ENCODE measurements at places on chromosomes 4 and X.

GRCh38 chr4:124152132-124152531 is 560.4 kb downstream of the ANKRD50 start:
- no peak for DNase-seq

GRCh38 chr4:127632420-127633403 is at the start of gene INTU:
Gene INTU, plus strand, starts transcription at chr4:127632957. Its CDS starts 78 bp downstream, at chr4:127633035.
- DNase-seq: peak; percentile 94

DNA sequence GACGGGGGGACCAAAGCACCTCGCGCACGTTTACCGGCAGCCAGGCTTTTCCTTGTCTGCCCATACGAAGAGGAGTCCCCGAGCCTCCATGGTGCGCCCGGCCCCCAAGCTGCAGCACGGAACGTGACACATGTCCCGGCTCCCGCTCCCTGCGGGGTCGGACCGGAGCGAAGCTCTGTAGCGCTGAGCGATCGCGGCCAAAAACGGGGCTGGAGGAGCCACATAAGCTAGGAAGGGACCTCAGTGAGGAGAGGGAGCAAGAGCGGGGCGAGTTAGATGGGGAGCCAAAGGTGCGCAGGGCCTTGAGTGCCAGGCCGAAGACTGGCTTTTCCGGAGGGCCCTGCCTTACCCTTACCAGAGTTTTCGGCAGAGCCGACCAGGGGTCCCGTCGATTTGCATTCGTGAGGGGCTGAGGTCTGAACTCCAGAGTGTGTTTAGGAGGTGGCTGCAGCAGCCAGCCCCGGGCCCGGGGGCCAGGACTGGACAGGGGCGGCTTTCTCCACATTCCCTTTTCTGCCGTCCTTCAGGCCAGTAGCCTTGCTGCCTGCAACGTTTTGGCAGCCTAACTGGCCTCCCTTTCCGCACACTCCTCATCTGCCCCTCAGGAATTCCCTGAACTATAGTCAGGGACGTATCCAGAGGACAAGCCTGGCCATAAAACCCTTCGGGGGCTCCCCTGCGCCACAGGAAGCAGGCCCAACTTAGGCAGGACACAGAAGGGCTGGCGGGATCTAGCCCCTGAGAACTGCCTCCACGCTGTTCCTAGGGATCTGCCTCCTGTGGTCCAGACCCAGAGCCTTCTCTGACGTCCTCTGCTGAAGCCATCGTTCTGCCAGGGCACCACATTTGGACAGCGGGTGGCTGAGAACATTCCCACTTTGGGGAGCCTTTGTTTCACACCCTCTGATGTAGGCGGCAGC is 689 bp downstream of the SSR4 start:
- no peak for DNase-seq

GRCh38 chr4:161256172-161256571 is 907.6 kb downstream of the FSTL5 start:
- DNase-seq: no peak

DNA sequence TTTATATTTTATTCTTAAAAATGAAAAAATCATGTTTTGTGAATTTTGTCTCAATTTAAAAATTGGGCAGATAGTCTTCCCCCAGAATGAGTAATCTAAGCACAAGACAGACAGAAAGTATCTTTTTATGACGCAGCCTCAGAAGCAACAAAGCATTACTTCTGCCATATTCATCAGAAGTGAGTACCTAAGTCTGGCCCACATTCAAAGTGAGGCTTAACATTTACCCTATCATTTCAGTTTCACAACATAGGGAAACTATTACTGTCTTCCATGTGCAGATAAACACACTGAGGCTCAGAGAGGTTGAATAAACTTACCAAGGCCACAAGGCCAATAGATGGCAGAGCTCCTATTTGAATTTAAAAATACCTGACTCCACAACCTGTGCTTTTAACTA is 4.4 kb upstream of the PRDX4 start:
- no peak for DNase-seq

- DNase-seq: no peak
These were observed 3.7 kb downstream of the PNMA6E start for GRCh38 chrX:153397256-153397960.

- no peak for DNase-seq
These were observed 31.8 kb downstream of the PLAC1 start for GRCh38 chrX:134626434-134626833.

DNA sequence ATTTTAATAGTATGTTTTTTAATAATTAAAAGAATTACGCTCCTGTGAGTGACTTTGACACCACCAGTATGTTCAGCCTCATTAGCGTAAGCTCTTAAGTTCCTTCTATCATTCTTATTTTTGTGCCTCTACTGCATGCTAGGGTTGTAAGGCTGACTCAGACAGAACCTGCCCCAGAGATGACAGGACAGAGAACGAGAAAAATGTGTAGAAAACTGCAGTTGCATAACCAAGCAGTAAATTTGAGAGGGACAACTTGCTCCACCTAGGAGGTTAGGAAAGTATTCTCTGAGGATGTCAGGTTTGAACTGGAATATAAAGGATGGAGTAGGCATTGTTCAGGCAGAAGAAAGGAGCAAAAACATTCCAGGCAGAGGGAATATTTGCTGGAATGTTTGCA is 98.7 kb downstream of the NFKB1 start:
- DNase-seq: no peak

DNA sequence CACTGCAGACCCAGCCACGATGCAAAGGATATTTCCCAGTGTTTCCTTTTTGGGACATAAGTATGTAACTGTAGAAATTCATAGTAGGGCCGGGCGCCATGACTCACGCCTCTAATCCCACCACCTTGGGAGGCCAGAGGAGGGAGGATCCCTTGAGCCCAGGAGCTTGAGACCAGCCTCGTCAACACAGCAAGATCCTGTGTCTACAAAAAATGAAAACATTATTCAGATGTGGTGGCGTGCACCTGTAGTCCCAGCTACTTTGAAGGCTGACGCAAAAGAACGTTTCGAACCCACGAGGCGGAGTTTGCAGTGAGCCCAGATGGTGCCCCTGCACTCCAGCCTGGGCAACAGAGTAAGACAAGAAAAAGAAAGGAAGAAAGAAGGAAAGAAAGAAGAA is 49.2 kb downstream of the CRLF2 start:
- DNase-seq: no peak

GRCh38 chr4:74544655-74545361 is 99.9 kb downstream of the AREG start:
- DNase-seq: no peak

DNA sequence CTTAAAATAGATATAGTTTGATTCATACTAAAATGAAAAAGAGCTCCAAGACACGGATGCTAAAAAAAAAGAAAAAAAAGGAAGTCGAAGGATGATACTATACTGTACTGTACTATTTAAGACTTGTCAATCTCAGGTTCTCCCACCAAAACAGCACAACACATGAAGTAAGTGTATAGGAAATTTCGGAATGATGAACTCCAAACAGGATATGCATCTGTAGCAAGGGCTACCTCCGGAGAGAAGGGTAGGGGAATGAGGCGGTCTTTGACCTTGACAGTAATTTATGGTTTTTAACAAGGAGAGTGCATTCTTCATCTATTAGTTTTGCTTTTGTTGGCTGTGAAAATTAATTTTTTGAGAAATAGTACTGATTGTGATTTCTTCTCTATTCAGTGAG is 541 bp upstream of the FIP1L1 start:
- no peak for DNase-seq

GRCh38 chr4:118335774-118336173 is 17.0 kb downstream of the PRSS12 start:
- DNase-seq: no peak

DNA sequence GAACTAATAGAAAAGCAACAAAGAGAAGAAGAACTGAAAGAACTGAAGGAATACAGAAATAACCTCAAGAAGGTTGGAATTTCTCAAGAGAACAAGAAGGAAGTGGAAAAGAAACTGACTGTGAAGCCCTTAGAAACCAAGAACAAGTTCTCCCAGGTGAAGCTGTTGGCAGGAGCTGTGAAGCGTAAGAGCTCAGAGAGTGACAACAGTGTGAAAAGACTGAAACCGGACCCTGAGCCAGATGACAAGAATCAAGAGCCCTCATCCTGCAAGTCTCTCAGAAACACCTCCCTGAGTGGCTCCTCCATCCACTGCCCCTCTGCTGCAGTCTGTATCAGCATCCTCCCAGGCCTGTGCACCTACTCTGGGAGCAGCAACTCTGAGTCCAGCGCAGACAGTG is 8.4 kb upstream of the FHDC1 start:
- no peak for DNase-seq

- peak; percentile 4 for DNase-seq
These were observed at the start of gene STOX2 for GRCh38 chr4:183905081-183905592. Gene STOX2, plus strand, starts transcription at chr4:183905307. Its CDS starts 1,484 bp downstream, at chr4:183906791.
